ENCODE measurements at places on chromosomes 1 and 21.

GRCh38 chr1:42822800-42823392 lies 5.7 kb upstream of the SVBP start:
- DNase-seq: no peak

GRCh38 chr1:89878256-89878655 lies 57.4 kb downstream of the LRRC8D start:
- no peak for DNase-seq

DNA sequence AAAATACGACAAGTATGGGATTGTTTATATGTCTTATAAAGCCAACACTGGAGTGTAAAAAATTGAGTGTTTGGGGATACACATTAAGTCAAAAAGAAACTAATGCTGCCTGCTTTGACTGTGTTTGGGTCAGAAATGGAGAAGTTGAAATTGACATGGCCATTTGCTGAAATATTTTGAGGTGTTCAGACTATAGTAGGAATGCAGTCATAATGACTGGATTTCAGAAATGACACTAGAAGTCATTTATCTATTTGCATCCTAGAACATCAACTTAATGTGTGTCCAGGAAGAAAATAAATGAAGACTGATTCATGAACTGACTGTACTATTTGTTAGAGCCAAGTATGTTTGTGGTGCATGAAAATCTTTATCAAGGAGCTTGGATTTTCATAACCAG lies 28.4 kb downstream of the RASAL2 start:
- no peak for DNase-seq

DNA sequence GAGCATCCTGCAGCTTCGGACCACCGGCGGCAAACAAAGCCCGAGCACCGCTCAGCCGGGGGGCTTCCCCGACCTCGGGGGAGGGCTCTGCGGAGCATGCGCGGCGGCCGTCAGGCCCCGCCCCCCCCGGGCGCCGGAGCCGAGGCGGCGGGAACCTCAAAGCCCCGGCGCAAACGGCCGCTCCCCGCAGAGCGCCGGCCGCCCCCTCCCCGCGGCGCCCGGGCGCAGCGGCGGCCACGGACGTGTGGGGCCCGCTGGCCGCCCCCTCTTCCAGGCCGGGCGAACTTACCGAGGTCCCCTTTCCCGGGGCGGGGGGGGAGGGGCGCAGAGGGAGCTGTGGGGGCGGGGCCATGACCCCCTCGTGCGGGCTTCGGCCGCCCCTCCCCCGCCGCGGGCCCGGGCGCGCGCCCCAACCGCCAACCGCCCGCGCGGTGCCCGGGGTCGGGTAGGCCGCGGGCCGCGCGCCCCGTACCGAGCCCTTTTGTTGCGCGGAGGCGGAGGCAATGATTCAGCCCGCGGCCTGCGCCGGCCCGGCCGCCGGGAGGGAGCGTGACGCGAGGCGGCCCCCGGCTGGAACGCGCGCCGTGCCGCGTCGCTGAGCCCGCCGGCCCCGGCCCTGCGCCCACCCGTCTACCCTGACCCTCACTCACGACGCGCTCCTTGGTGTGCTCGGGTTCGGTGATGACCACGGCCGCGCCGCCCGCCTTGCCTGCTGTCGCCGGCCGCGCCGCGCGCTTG lies 1.7 kb downstream of the RCC2 start:
- DNase-seq: no peak

DNA sequence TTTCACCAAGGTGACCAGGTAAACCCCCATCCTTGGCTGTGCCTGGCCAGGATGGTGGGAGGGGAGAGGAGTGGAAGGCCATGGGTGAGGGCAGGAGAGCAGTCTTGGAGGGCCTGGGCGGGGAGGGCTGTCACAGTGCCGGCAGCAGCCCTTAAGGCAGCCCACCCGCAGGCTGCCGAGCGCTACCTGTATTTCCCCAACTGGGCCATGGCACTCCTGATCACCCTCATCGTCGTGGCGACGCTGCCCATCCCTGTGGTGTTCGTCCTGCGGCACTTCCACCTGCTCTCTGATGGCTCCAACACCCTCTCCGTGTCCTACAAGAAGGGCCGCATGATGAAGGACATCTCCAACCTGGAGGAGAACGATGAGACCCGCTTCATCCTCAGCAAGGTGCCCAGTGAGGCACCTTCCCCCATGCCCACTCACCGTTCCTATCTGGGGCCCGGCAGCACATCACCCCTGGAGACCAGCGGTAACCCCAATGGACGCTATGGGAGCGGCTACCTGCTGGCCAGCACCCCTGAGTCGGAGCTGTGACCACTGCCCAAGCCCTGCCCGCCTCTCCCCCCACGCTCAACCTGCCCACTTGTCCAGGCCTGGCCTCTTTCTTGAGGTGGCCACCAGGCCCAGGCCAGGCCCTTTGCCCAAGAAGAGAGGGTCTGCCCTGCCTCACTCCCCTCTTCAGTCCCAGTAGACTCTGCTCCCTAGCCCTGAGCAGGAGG lies 12.0 kb upstream of the KCNC4 start:
- no peak for DNase-seq
